ENCODE measurements at places on chromosomes 2 and 18.

GRCh38 chr2:40160751-40161218 lies 291.1 kb downstream of the SLC8A1 start:
- no peak for DNase-seq

GRCh38 chr18:14975431-14975830 lies 227.5 kb downstream of the ANKRD30B start:
- DNase-seq = no peak

DNA sequence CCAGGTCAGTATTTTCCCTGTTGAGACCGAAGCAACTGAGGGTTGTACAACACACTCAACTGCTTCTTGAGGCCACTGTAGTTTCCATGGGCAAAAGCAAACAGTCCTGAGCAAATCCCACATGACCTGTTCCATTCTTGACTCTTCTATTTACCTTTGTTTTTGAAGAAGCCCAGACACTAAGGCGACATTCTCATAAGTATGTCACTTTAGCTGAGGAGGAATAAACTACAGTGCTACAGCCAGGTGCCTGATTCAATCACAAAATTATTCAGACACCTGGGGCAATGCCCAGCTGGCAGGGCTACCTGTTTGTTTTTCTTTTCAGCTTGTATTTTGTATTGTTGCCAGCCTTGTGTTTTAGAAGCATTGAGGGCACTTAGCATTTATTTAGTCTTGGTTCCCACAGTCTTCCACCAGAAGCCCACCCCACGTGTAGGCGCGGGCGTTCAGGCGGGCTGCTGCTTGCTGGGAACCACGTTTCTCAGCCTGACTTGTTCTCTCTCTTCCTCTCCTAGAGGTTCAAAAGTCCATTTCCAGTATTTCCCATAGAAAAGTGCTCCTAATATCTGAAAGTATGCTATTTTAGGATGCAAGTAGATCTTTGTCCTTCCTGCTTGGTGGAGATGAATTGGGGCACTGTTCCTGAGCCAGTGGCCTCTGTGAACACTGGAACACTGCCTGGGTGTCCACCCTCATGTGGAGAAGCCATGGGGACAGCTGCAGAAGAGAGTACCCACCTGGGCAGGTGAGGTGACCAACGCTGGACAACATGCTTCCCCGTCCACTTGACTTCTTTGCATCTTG lies 99.0 kb upstream of the COPS8 start:
- no peak for DNase-seq

DNA sequence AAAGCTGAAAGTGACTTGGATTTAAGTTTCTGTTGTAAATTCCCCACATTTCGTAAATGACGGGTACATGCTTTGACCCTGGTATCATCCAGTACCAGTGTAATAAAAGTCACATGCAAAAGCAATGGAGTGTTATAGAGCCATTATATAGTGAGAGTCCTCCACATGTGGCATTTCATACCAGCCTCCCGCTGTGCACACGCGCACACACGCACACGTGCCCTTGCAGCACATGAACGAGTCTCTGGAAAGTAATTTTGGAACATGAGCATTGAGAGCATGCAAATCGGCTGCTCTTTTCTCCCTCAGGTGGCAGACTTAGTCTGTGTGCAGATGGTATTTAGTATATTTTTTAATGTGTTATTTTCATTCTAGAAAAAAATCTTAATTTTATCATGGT lies 198.1 kb downstream of the ZNF407 start:
- no peak for DNase-seq

- no peak for DNase-seq
Observed at GRCh38 chr2:74744731-74745515, 89.0 kb upstream of the HK2 start.

DNA sequence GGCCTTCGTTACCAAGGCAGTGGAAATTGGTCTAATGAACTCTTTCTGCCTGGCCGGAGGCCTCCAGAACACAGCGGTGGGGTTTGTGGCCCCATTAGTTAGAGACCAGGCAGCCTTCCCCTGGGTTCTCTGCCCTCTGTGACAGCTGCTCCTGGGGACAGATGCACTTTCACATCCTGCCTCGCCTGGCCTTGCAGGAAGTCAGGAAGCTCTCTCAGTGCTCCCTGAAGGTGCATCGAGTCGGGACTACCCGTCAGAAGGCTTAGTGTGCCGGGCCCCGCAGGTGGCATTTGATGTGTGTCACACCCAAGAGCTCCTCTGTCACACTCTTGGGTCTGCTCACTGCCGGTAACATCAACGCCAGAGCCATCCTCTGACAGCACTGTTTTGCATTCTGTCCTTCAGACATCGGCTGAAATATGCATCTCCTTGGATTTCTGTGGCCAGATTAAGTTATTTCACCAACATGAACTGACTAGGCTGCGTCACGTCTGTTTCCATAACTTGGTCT lies 158.3 kb downstream of the LDLRAD4 start:
- DNase-seq = no peak

DNA sequence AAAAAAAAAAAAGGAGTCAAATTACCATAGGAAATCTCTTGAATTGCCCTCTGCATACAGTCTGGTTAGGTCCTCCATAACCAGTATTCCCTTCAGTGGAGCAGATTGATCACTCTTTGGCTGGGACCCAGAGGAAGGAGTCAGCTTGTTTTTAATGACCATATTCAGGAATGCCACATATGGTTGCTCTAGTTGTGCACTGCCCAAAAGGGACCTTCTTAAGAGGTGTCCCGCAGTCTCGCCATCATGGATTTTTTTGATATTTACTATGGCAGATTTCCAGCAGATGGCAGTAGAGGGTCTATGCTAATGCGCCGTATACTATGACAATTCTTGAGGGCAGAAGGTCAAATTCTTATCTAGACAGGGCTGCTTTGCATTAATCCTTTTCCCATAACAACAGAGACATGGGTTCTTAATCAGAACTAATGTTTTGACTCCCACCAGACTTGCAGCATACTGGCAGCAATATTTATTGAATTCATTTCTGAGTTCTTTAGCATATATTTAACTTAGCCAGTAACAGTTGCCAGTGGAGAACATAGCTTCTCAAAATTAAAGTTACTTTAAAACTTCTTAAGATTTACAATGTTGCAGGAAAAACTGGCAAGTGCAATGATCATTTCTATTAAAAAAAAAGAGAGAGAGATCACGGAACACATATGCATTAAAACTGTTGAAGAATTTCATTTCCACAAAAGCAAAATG lies 31.8 kb upstream of the INPP4A start:
- peak; percentile 29 for DNase-seq

- DNase-seq = no peak
Observed at GRCh38 chr2:2758793-2759367, 427.8 kb upstream of the MYT1L start.

DNA sequence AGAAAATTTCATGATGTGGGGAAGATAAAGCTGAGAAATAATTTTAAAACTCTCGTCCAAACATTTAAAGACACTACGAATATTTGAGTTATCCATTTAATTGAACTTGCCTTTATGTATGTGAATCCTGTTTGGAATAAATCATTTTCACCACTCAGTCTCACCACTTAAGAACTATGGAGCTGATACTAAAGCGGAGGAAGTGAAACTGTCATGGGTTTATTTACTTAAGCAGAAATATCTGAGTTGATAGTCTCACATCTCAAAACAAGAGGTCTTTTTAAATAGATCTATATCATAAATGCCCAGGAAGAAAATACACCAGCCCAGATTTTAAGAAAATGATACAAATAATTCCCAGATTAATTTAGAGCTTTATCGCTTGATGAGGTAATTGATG lies 532.4 kb downstream of the ZNF804A start:
- no peak for DNase-seq

GRCh38 chr2:142599504-142599903 lies 278.0 kb upstream of the KYNU start:
- DNase-seq = no peak

GRCh38 chr2:170361090-170361936 lies 183.4 kb downstream of the MYO3B start:
- no peak for DNase-seq

DNA sequence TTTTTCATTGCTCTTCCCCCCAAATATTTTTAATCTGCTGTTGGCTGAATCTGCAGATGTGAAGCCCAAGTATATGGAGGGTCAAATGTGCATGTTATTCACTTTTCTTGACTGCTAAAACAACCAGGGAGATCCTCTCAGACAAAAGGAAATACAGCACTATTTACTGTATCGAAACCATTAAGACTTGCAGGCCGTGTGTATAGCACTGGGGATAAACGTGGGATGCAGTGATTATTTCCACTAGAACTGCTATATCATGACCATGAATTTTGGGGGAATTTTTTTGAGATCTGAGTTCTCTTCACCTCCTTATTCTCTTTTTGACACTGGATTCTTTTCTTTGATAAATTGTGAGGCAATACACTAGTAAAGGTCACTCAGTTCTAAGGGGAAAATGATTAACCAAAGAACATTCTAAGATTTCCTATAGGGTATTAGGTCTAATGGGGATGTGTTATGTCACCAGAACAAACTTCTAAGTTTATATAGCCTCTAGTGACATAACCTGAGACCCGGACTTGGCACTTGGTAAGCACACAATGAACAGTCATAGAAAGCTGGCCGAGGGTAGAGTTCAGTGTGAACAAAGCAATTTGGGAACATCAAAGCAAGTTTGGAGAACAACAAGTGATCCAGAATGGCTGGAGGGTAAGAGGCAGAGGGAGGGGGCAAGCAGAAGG lies 14.9 kb upstream of the UGT1A1 start:
- no peak for DNase-seq
